ENCODE measurements at places on chromosomes 7 and 10.

DNA sequence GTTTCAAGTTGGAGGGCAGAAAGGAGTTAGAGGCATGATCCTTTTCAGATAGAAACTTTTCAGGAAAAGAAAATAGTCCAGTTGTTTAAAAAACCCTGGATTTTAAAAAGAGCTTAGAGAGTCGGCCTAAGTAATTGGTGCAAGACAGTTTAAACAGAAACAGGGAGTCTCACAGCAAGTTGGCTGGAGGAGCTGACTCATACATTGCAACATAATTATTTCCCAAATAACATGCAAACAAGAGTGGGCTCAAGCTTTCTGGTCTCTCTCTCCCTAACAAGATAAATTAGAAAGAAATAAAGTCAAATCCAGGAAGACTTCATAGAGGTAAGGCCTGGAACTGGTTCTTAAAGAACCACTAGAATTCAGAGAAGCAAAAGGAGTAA, 100.3 kb upstream of the AGBL3 start:
- DNase-seq: no peak

DNA sequence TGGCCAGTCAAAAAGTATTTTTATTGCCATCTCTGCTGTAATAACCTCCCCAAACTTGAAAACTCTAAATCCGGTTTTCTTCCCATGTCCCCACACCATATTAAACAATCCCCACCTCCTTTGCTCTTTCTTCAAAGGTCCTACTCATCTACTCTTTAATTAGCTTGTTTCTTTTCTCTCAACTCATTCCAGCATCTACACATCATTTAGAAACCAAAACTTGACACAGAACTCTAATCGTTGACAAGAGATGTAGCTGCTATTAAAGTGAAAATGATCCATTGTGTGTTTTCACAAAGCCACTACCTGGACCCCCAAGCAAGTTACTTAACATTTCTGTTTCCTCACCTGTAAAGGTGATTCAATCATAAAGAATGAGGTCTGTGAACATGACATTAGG, 436.3 kb upstream of the NPVF start:
- DNase-seq: no peak

DNA sequence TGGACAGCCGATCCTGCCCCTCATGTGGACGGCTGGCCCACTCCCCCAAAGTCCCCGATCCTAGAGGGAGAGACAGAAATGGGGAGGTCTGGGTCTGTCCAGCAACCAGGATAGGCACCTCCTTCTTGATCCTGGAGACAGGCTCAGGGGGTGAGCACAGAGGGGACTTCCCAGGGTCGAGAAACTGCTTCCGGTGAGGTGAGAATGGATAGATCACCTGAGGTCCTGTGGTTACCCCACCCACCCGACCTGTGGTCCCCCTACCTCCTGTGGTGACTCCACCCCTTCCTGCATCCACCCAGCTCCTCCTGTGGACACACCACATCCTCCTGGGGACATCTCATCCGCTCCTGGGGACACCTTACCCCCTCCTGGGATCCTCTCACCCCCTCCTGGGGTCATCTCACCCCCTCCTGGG, 27.4 kb upstream of the RASGEF1A start:
- no peak for DNase-seq

DNA sequence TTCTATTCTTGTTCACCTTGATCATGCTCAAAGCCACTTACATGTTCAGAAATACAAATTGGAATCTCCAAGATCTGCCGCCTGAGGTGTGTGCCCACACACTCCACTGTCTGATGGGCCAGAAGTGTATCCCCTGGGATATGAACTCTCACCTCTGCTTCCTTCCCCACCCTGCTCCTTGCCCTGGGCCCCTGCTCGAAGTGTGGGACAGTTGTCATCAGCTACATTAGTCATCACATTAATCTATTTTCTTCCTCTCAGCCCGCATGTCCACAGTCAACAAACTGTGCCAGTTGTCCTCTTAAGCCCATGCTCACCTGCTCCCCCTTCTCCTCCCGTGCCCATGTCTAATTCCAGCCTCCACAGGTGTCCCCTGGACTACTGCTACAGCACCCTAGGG, 154.7 kb downstream of the PTPN20 start:
- no peak for DNase-seq

GRCh38 chr7:133936074-133936473, 191.1 kb upstream of the LRGUK start:
- DNase-seq: no peak

DNA sequence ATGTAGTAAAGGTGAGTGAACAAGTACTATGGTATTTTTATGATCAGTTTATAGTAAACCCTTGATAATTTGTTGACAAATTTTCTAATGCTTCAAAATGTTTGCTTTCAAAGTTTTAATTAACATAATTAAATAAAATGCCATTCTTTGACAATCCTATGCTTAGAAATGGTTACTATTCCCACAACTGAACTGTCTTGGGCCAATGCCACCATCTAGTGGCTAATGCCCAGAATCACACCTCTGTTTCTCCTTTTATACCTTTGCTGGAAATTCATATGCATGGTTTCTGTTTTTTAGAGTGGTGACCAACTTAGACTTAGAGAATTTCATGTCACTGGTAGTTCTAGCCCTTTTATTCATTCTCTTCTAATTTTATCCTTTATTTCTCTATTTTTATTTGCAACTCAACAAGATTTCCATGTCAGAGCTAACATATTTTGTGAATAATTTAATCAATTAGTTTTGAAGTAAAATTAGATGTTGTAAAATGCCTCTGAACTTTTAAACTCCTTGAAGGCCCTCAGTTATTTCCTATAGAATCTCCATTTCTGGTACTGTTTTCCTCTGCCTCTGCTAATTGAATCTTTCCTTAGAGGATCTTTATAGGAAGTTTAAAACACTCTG, 31.1 kb downstream of the PCGF5 start:
- peak; percentile 82 for DNase-seq

DNA sequence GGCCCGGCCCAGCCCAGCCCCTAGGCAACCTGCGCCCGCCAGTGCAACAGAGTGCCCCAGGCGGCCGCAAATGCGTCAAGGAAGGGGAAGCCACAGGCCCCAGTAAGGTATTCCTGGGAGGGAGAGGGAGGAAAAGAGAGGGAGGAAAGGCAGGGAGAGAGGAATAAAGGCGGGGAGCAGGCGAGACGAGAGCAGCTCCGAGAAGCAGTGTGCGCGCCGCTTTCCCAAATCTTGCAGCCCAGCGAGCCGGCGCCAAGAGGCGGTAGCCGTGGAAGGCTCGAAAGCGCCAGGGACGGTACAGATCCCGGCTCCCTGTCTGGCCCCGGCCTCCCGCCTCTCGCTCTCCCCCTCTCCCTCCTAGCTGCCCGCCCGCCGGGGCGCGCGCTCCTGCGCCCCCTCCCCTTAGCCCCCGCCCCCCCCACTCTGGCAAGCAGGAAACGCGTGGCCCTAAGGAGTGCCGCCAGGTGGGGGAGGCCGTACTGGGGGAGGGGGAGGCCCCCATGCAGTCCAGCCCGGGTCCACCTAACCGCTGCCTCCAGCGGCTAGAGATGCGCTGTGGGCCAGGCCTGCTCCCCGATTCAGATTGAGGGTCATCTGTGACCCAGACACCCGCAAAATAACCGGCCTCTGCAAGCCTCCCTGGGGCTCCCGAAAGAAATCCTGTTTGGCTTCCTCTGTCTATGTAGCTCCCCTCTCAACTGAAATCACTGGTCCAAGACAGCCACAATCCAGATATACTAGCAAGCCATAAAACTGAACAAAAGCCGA, 4.3 kb downstream of the HOXA10 start:
- no peak for DNase-seq

DNA sequence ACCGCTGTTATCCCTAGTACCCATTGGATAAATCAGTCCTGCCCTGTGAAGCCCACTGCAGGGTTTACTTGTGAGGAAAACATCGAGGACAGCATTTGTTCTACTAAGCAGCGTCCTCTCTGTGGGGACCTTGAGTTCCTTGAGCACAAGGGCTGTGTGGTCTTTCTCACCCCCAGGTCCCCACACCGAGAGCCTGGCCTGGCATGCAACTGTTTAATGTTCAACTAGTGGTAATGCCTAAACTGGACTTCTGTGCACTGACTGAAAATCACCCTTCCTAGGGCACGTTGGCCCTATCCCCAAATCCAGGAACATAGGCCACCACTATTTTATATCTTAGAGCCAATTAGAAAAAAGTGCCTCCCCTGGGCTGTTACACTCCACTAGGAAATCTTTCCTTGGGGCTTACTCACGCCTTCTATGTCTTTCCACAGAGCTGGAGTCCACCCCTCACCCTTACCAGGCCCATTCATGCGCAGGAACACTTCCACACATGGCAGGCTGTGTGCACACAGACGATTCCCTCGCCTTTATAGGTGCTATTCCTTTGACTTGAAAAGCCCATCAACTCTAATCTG, 1.7 kb upstream of the TMEM213 start:
- DNase-seq: no peak
